Muscle of back (tissue), 13 donors: ENCODE measurements at places on chromosomes 11 and 22. TPM values are rescaled to one million over a fixed set of nuclear protein-coding genes. Genes with fewer than 3 reads are reported as not detected.

OVOL1 gene
- not detected for polyA plus RNA-seq

SCT gene
- polyA plus RNA-seq: 60.9 TPM

TBX1 gene
- 10.0 TPM for polyA plus RNA-seq

TEAD1 gene
- polyA plus RNA-seq: 110 TPM

DUSP8 gene
- polyA plus RNA-seq: 39.8 TPM

SULT4A1 gene
- 3.1 TPM for polyA plus RNA-seq

TUB gene
- 13.4 TPM for polyA plus RNA-seq

C11orf87 gene
- 0.34 TPM for polyA plus RNA-seq

FOSL1 gene
- not detected for polyA plus RNA-seq

TBX10 gene
- polyA plus RNA-seq: not detected

TREH gene
- 0.27 TPM for polyA plus RNA-seq

OR52N4 gene
- polyA plus RNA-seq: not detected

CAVIN3 gene
- 20.4 TPM for polyA plus RNA-seq

OR4A16 gene
- not detected for polyA plus RNA-seq

PRRG4 gene
- 4.3 TPM for polyA plus RNA-seq

MISFA gene
- polyA plus RNA-seq: 2.6 TPM

GAS2 gene
- 15.5 TPM for polyA plus RNA-seq

GGTLC3 gene
- polyA plus RNA-seq: not detected

STK33 gene
- 3.1 TPM for polyA plus RNA-seq

OR2AT4 gene
- polyA plus RNA-seq: 0.07 TPM

OSBP2 gene
- polyA plus RNA-seq: 5.3 TPM

IL18 gene
- polyA plus RNA-seq: not detected

OR52A1 gene
- not detected for polyA plus RNA-seq

NXPE1 gene
- not detected for polyA plus RNA-seq

PHETA2 gene
- polyA plus RNA-seq: 14.5 TPM

CARD18 gene
- polyA plus RNA-seq: 0.91 TPM

OR5P2 gene
- polyA plus RNA-seq: not detected

SERHL2 gene
- polyA plus RNA-seq: 3.2 TPM

ZNF215 gene
- polyA plus RNA-seq: 0.98 TPM

ACTN3 gene
- 67.5 TPM for polyA plus RNA-seq

CADM1 gene
- polyA plus RNA-seq: 25.9 TPM

RAG1 gene
- polyA plus RNA-seq: 11.6 TPM

PAMR1 gene
- 17.9 TPM for polyA plus RNA-seq

SHANK3 gene
- polyA plus RNA-seq: 24.5 TPM

UFD1 gene
- polyA plus RNA-seq: 40.9 TPM

BAIAP2L2 gene
- polyA plus RNA-seq: 0.74 TPM

FOLR3 gene
- not detected for polyA plus RNA-seq

ZNRF3 gene
- polyA plus RNA-seq: 11.2 TPM

CSF2RB gene
- polyA plus RNA-seq: 2.5 TPM

RNF214 gene
- polyA plus RNA-seq: 22.1 TPM

OR51Q1 gene
- not detected for polyA plus RNA-seq

PLEKHB1 gene
- polyA plus RNA-seq: 1.2 TPM

LIN7C gene
- 12.0 TPM for polyA plus RNA-seq

TENM4 gene
- 6.1 TPM for polyA plus RNA-seq
